ENCODE measurements at places on chromosomes 4 and X.

- DNase-seq: peak; percentile 68
Observed at GRCh38 chr4:155442267-155443105, 65.7 kb upstream of the MAP9 start.

DNA sequence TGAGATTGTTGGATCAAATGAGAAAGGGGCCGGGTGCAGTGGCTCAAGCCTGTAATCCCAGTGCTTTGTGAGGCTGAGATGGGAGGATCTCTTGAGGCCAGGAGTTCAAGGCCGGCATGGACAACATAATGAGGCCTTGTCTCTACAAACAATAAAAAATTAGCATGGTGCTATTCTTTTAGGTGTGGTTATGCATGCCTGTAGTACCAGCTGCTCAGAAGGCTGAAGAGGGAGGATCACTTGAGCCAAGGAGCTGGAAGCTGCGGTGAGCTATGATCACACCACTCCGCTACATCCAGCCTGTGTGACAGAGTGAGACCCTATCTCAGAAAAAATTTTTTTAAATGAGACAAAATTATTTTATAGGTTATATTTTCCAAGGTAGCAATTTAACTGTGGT lies 49.7 kb upstream of the TMEM150C start:
- no peak for DNase-seq

DNA sequence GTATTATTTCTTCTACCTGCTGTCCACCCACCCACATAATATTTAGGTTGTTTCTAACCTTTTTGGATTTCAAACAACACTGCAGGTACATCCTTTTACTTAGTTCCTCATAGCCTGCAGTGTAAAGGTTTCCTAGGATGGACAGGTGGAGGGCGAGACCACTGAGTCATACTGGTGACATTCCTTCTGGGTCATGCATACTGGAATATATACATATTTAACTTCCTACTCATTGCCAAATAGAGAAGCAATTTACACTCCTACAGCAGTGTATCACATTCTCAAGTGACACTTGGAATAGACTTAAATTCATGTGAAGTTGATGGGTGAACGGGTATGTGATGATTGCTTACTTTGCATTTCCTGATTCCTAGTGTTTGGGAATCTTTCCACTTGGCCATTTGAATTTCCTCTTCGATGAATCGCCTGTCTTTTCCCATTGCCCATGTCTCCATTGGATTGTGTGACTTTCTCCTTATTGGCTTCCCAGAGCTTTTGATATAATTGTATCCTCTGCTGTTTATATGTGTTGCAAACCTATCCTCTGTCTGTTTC lies 8.2 kb upstream of the PPP2R2C start:
- no peak for DNase-seq

- no peak for DNase-seq
Observed at GRCh38 chrX:14616836-14617235, 87.5 kb downstream of the GLRA2 start.

GRCh38 chr4:3307486-3307885 lies 14.7 kb downstream of the RGS12 start:
- no peak for DNase-seq

DNA sequence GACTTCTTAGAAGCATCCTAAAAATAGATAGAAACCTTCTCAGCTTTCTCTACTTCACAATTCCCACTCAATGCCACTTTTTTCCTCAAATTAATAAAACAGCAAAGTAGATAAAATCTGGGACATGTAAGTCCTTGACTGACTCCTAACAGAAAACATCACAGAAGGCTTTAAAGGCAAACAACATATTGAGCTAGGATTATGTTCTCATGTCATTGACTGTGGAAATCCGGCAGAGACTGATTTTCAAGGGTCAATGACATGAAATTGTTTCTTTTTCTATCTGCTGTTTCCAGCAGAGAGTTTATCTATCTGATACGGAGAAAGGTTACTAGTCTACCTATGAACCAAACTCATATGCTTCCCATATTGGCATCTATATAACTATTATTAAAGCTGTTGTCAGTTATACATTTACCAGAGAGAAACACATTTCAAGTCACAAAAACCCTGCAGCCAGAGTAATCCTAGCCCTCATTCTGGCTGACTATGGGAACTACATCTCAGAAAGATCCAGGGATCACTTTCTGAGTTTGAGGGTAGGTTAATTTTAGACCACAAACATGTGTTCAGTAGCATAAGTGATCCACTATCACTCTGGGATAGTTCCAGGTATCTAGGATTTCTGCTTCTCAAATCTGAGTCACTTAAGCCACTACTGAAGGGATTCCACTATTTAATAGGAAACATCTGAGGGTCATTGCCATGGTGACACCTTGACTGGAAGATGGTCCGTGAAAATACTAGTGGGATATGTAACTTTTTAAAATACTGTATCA lies 147.6 kb downstream of the PPP3CA start:
- no peak for DNase-seq

GRCh38 chr4:73311428-73311827 lies 52.8 kb upstream of the ANKRD17 start:
- no peak for DNase-seq

GRCh38 chrX:12139934-12140611 lies 1.8 kb downstream of the FRMPD4 start:
- no peak for DNase-seq

- DNase-seq: no peak
Observed at GRCh38 chr4:172928347-172928746, 240.3 kb upstream of the GALNT7 start.

DNA sequence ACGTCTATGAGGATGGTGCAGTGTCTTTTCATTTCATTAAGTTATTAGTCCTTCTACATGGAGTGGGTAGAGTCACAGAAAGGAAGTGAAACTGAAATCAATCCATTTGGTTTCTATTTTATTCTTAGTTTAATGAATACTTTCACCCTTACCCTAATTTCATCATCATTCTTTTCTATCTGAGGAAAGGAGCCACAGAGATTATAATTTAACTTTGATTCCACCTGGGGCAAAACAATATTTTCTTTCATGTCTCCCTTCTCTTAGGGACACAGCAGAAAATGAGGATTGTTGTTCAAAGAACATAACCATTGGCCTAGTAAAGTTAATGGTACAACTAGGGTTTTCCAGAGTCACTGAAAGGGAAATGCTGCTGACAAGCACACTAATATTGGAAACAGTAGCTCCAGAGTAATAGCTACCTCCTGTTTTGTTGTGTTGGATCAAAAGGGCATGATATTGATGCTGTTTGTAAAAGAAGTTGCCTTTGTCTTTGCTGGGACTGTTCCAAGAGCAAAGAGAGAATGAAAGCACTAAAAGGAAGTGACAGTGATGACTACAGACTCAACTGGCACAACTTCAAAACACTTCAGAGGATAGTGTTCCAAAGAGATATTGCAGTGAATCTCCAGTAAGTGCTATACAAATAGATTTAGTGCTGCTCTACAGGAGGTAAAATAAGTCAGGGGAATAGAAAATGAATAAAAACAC lies 247.1 kb upstream of the PITX2 start:
- no peak for DNase-seq

Data from DND-41 (cell line).